Stimulated activated CD4-positive, alpha-beta T cell treated with anti-CD3 and anti-CD28 coated beads, TNF-alpha, amount 100 ng/mL, for 4 hours (primary cell): ENCODE measurements at places on chromosomes 6 and 20.
A peak's percentile ranks its signal among the peaks of the same experiment; 100 is the strongest.

DNA sequence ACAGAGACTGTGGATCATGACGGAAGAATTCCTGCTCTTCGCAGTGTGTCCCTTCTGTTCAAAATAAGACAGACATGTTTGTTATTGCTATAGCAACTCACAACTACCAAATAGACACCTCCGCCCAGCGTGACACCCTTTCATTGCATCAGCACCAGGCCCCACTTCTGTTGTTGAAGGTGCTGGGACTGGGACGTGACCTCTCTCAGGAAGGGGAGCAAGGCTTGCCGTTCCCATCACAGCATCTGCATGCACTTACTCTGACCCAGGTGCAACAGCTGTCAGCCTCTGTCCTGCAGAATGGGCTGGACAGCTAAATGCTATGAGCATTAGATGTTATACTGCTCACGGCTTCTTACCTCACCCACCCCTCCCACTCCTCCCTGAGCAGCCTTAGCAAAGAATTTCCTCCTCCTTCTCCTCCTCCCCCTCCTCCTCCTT lies 94.1 kb downstream of the DACT2 start:
- no peak for DNase-seq

DNA sequence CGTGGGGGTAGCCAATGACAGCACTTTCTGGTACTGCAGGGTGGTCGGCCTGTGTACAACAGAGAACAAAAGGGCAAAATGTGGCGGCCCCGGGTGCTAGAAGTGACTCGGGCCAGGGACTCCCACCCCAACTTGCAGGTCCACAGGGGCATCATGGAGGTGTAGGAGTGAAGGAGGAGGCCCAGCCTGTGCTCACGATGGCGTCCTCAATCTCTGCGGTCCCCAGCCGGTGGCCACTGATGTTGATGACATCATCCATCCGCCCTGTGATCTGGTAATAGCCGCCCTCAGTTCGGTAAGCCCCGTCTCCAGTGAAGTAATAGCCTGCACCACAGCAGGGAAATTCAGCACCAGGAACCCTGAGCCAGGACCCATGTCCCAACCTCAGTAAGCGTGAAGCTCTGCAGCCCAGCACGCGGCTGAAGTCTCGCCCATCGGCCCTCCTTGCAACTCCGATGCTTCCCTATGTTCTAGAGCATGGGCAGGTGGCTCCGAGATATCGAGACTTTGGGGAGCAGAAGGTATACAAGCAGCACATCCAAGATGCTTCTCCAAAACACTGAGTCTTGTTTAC lies 20.2 kb upstream of the APMAP start:
- DNase-seq: no peak

GRCh38 chr6:113969888-113970804 lies 802 bp downstream of the HDAC2 start:
- DNase-seq: peak; percentile 19

DNA sequence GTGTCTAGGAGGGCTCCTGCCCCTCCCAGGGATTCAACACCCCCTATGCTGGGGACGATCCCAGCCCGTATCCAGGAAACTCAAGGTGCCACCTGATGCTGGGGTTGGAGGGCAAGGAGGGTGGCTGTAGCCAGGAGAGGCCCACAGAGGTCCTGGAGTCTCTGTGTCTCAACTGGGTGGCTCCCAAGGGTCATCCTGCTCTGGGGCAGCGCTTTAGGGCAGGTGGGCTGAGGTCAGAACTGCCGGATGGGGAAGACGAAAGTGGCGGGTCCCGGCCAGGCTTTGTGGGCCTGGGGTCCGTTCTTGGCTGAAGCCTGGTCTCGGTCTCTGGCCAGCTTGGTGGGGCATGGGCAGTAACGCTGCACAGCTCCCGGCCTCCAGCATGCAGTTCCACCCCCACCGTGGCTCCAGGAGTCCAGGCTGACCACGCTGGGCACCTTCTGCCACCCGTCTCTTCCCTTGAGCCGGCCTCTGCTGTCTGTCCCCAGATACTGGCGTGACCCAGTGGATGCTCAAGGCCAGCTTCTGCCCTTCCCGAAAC lies 2.8 kb upstream of the COL20A1 start:
- no peak for DNase-seq

DNA sequence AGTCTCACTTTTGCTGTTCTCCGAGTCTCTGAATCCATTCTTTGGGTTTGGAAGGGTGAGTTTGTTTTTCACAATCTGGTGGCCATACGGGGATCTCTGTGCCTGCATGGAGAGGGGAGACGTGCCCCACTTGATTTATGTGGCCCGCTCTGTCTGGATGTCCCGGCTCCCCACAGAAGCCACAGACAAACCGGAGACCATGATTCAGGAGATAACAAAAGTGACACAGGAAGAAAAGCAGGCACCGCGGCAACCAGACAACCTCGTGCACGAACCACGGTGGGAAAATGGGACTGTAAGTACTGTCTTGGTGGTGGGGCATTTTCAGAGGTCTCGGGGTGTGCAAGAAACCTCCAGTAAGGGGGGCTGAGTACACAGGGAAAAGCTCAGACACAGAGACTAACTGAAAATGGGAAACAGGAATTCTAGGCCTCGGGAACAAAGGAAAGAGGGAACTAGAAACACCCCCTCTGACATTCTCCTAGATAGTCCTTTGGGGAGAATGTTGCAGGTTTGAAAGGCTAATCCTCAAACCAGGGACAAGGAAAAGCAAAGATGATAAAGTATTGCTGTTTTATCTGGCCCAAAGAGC lies 22.1 kb upstream of the ZNF318 start:
- no peak for DNase-seq

DNA sequence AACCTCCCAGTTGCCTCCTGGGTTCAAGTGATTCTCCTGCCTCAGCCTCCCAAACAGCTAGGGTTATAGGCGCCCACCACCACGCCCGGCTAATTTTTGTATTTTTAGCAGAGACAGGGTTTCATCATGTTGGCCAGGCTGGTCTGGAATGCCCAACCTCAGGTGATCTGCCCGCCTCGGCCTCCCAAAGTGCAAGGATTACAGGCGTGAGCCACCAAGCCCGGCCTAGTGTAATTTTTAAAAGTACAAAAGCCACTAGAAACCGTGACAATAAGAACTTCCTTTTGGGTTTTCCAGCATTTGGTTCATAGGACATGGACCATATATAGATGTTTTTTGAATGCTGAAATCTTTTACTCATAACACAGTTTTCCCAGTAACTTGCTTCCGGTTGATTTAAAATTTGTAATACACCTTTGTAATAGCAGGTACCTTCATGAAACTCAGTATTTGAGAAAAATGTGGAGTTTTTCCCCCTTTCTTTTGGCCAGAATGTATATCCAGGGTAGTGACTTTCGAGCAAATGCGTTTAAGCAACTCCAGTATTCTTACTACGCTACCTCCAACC lies 467 bp downstream of the PXT1 start:
- DNase-seq: no peak

DNA sequence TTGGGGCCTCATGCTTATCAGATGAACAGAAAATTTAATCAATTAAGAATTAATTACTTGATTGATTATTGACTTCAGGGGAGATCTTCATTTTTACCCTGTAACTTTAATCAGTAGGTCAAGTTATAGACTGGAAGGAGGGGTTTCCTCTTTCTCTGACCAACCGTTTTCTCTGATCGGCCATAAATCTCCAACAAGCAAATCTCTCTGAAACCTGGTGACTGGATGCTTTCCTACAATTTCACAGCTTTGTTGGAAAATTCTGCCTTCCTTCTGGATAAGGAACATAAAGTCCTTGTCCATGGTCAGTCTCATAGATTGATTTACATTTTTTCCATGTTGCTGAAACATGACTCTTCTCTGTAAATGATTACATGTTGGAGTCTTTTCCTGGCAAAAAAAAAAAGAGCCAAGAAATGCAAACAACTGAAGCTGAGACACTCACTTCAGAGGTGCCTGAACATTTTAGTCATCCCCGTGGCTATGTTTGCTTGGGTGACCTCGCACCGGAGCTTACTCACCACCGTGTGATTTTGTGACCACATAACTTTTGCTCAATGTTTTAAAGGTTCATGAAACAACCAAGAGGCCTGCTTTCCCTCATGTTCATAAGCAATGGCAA lies 31.0 kb downstream of the IRF4 start:
- DNase-seq: no peak

DNA sequence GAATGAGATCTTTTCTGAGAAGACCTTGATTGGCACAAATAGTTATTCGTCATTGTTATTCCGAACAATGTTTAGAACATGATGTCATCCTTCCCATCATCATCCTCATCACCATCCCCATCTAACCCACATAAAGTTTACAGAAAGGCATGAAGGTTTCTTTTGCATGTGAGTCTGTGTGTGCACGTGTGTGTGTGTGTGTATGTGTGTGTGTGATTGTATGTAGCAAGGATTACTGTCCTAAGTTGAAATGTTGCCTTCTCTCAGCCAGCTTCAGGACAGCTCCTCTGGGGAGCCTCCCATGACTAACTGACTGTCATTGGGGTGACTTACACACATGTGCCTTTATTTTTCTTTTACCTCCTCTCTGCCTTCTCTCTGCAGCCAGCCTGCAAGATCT lies 113.5 kb downstream of the SLC22A3 start:
- DNase-seq: no peak

DNA sequence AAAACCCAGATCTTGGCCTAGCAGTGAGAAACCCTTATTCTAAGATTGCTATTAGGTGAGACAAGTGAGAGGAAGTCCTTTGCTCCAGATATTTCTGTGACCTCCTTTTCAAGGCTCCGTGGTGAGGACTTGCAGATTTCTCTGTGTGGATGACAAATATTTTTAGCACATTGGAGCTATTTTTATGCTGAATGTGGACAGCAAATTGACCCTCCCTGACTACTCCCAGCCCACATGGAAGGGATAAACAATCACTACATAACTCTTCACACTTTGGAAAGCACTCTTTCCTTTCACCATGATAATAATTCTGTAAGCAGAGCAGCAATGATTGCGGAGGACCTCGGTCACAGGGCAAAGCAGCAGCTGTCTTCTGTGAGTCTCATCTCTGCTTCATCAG lies 88.0 kb upstream of the ADGRF1 start:
- DNase-seq: no peak

DNA sequence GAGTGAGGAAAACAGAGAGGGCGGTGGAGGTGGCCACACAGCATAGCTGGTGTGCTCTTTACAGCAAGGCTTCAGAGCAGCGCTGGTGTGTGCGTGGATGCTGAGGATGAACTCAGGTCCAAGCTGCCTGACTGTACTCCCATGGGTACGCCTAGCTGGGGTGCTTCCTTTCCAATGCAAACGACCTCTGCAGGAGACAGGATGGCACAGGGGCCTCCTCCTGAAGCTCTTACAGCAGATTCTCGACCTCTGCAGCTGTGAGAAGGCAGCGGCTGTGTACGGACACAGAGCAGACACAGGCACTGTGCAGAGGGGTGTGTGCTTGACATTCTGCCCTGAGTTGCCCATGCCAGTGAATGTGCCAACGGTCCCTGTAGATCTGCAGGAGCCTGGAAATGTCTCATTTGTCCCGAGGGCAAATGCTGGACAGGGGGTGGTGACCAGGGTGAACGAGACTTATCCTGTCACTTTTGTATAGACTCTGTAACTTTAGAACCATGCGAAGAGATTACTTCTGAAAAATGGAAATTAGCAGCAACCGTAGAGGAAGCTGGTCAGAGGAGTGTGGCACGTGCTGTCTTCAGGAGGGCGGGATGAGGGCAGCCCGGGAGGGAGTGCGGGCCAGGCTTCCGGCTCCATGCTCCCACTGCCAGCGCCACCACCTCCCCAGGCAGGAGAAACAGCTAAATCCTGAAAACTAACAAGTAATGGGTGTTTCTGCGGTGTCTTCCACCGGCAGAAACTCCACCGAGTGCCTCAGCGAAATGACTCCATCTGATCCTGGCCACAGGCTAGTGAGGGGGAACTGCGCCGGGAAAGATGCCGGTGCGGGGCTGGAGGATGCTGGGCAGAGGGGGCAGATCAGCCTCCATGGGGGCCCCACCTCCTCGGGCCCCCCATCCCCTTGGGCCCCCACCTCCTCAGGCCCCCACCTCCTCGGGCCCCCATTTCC lies 120.9 kb upstream of the RPS6KA2 start:
- DNase-seq: no peak

GRCh38 chr20:18252597-18253451 lies 35.5 kb upstream of the ZNF133 start:
- DNase-seq: no peak

DNA sequence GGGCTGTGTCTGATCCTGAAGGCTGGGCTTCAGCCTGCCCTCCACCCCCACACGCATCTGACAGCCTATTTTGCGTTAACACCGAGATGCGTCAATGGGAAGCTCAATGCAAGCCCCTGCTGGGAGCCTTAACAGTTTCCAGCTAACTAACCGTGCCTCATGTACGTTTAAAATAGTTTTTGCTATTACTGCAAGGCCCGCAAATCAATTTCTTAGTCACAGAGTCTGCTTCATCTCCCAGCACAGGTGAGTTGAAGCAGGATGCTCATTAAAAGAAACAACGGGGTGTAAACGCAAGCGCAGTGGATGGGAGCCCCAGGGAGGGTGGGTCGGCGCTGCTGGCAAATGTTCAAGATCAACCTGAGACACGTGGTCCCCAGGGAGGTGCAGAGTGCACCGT lies 142.8 kb upstream of the PHACTR3 start:
- DNase-seq: no peak

- no peak for DNase-seq
These were observed 114.3 kb downstream of the UBE3D start for GRCh38 chr6:82951389-82951788.

GRCh38 chr6:87155842-87156815 lies 764 bp downstream of the ZNF292 start:
- peak; percentile 32 for DNase-seq

DNA sequence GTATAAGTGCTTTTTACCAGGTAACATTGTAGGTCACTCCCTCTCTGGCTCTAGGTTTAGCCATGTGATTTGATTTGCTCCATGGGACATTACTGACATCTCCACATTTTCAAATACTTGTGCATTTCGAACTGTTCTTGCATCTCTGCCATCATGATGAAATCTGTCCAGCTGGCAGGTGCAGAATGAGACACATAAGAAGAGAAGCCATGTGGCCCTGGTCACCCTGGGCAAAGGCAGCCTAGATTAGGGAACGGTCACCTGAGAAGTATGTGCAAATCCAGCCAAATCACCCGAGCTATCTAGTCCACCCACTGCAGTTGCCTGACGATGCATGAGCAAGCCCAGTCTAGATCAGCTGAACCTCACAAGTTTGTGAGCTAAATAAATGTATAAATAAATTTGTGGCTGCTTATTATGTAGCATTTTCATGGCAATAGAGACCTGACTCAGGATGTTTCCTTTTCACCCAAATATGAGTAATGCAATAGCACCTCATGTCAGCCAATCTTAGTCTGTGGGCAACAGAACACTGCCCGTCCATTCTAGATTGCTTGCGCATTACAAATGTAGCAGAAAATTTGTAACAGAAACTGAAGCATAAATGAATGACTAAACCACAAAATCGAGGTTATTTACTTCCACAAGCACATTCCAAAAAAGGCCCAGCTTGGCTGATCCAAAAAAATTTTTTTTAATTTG lies 115.2 kb downstream of the PAK5 start:
- no peak for DNase-seq

GRCh38 chr20:56002908-56003800 lies 2.2 kb downstream of the CBLN4 start:
- DNase-seq: no peak

- DNase-seq: no peak
These were observed 14.5 kb downstream of the CSNK2A1 start for GRCh38 chr20:528923-529604.

- no peak for DNase-seq
These were observed 123.8 kb upstream of the MYLIP start for GRCh38 chr6:16004934-16005679.
